ENCODE measurements at places on chromosomes 12 and 14.

DNA sequence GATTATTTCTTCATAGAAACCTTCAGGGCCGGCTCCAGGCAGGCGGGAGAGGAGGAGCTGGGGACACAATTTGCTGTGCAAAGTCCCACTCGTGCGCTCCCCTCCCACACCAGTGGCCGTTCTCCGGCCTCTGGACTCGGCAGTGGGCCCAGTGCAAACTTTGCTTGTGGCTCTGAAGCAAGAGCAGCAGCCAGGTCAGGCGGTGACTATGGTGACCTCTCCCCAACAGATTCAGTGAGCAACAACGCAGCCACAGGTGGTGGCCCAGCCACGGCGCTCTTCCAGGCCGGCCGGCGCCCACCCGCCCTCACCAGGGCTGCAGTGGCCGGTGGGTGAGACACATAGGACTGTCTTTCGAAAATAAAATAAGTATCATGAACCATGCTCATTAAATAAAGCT lies 29.5 kb downstream of the VPS37B start:
- no peak for DNase-seq

- DNase-seq = no peak
Measured at GRCh38 chr12:116087962-116088361, 189.5 kb downstream of the MED13L start.

DNA sequence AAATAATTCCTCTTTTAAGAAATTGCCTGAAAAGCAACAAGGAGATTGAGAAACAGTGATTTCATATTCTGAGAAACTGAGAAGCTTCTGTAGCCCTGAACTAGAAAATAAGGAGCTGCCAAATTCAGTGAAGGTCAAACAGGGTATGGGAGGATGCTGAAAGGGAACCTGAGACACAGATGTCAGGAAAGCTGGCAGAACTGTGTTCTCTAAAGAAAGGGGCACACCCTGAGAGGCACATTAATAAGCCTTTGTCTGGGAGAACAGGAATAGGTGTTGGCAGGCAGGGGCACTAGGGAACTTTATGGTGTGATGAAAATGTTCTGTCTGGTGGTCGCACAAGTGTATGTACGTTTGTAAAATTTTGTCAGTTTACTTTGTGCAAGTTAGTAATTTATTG lies 29.6 kb downstream of the VRK1 start:
- DNase-seq = no peak

DNA sequence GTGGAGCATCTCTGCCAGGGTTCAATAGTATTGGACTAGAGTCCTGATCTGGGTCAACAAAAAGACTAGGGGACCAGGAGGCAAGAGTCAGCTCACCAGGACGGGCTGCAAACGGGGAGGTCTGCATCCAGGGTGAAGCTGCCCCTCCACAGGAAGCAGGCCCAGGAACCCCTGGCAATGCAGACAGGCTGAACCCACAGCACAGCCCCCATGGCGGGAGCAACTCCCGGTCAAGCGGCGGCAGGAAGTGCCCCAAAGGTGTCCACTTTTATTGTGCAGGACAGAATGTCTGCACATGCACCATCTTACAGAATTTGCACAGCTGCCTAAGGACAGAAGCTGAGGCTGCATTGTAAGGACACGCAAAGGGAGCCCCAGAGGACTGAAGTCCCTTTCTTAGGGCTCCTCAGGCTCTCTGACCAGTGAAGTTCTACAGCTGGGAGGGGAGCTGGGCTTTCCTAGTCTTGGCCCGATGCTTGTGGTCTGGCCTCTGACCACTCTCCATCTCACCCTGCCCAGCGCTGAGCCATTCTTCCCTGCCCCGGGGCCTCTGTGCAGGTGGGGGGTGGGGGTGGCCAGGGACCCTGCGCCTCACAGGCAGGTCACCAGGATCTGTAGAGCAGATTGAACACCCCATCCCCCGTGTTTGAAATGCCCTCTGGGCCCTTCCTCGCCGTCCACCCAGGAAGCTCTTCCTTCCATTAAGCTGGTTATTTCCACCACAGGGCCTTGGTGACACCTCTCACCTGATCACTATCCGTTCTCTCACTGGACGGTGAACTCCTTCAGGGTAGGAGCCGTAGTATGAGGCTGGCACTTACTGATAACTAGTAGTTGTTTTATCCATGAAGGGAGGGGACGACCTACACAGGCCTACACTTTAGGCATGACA lies 75.9 kb downstream of the NINJ2 start:
- DNase-seq = no peak

DNA sequence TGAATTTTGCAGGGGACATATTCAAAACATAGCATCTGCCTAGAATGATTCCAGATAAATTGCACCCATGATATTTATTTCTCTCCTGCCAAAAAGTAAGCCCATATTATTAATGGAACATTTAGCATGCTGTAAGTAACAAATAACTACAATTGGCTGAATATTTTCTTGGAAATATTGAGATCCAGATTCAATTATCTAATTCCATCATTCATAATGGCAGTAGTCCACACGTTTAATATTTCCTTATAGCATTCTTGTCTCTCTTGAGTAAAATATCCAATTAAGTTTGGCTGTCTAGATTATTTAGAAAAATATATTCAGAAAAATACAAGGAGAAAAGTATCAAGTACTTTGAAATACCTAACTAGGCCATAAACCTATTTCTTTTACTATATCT lies 157.5 kb downstream of the FLRT2 start:
- DNase-seq = no peak

- DNase-seq = no peak
Measured at GRCh38 chr14:63671987-63672386, 30.3 kb upstream of the WDR89 start.

DNA sequence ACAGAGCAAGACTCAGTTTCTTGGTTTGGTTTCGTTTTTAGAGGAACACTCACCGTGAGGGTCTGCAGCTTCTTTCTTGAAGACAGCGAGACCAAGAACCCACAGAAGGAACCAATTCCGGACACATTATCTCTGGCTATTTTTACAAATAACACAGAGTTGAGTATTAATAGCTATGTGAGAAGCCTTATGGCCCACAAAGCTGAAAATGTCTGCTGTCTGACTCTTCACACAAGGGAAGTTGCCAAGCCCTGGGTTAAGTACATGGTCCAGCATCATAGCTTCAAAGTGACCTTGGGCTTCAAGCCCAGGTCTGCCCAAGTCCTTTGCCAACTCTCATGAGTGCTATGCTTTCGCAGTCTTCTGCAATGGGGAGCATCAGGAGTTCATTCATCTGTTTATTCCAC lies 2.6 kb upstream of the LGMN start:
- DNase-seq = no peak

GRCh38 chr14:49250109-49250508 lies 336.1 kb downstream of the RPS29 start:
- DNase-seq = no peak

DNA sequence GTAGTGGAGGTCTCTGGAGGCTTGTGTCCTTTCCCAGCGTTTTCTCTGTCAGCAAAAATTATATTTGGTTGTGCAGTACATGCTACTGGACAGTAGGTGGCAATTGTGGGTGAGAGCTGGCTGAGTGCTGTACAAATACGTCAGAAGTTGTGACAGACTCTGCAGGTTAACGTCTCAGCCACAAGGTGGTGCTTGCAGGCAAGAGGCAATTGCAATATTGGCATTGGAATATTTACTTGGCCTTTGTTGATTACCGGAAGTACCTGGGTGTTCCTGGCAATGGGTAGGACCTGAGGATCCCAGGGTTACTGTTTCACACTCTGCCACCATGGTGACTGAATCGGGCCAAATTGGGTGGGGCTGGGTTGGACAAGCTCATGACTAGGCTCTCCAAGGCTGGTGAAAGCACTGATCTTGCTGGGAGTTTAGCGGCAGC lies 333.9 kb upstream of the LMO3 start:
- peak; percentile 25 for DNase-seq

GRCh38 chr12:113949321-113950305 lies 16.5 kb downstream of the RBM19 start:
- no peak for DNase-seq

DNA sequence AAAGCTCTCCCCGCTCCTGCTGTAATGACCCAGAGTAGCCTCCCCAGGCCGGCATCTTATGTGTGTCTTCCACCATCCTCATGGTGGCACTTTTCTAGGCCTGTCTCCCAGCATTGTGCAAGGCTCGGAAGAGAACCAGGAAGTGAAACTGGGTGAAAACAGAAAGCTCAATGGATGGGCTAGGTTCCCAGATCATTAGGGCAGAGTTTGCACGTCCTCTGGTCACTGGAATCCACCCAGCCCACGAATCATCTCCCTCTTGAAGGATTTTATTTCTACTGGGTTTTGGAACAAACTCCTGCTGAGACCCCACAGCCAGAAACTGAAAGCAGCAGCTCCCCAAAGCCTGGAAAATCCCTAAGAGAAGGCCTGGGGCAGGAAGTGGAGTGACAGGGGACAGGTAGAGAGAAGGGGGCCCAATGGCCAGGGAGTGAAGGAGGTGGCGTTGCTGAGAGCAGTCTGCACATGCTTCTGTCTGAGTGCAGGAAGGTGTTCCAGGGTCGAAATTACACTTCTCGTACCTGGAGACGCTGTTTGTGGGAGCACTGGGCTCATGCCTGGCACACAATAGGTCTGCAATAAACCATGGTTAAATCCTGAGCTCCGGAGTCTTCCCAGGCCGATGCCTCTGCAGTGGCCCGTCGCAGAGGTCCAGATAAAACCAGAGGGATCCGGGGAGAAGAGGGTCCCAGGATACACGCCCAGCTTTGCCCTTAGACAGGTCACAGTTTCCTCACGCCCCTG lies 15.6 kb downstream of the ACVRL1 start:
- DNase-seq = no peak

GRCh38 chr14:82642425-82642824 lies 1108.8 kb upstream of the SEL1L start:
- peak; percentile 56 for DNase-seq

- no peak for DNase-seq
Measured at GRCh38 chr12:96350982-96351381, 49.3 kb downstream of the CDK17 start.
